ENCODE measurements at places on chromosomes 16 and 17. TPM values are rescaled to one million over a fixed set of nuclear protein-coding genes. Genes with fewer than 3 reads are reported as not detected.

The CCL14 gene
- 15.2 TPM for polyA plus RNA-seq

The KRTAP1-1 gene
- polyA plus RNA-seq: not detected

GRCh38 chr17:78396441-78397337, 18.2 kb downstream of the PGS1 start:
- DNase-seq: no peak

DNA sequence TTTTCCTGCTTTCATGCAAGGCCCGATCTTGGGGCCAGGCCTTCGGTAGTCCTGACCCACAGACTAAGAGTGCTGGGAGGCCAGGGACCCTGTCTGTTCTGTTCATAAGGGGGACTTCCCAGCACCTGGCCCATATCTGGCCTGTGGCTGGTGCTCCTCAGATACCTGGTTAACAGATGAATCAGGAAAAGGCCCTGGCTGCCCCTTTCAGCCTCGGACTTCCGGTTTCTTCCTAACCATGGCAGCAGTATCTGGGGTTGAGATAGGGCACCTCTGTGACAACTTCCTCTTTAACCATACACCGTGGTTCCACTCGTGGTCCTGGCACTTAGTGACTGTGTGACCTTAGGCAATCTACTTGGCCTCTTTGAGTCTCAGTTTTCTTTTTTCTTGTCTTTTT, 18.4 kb downstream of the PLCG2 start:
- no peak for DNase-seq

- DNase-seq: no peak
Observed at GRCh38 chr16:17476414-17477259, 5.9 kb upstream of the XYLT1 start.

GRCh38 chr16:1781758-1782407, 488 bp downstream of the SPSB3 start:
- no peak for DNase-seq

- peak; percentile 53 for DNase-seq
Observed at GRCh38 chr17:75645889-75646637, 12.8 kb downstream of the SMIM5 start.

GRCh38 chr17:38915639-38915995, 9.8 kb upstream of the LASP1NB start:
- DNase-seq: no peak

DNA sequence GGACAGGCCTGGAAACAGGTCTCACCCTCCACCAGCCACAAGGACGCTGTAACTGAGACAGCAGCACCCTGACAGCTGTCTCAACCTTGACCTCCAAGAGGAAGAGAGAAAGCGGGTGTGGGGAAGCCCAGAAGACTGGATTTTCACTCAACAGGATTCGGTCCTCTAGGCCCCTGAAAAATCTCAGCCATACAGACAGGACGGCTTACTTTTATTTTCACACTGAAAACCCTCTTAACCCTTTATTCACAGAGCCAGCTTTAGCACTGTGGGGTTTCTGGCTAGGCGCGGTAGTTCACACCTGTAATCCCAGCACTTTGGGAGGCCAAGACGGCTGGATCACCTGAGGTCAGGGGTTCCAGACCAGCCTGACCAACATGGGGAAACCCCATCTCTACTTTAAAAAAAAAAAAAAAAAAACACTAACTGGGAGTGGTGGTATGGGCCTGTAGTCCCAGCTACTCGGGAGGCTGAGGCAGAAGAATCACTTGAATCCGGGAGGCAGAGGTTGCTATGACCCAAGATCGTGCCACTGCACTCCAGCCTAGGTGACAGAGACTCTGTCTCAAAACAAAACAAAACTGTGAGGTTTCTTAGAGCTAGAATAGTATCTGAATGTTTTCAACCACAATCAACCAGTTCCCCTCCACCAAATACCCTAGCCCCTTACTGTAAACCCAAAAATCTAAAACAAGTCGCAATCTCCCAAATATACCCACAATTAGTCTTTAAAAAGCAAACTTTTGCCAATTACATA, 5.3 kb downstream of the ANKRD11 start:
- DNase-seq: no peak

- peak; percentile 38 for DNase-seq
Observed at GRCh38 chr17:19805006-19805405, 56.9 kb upstream of the ALDH3A1 start.

Data from right renal pelvis (tissue), 4 donors.